IMR-90 (cell line): ENCODE measurements at places on chromosomes 11 and 22. TPM values are rescaled to one million over a fixed set of nuclear protein-coding genes. Genes with fewer than 3 reads are reported as not detected.

DNA sequence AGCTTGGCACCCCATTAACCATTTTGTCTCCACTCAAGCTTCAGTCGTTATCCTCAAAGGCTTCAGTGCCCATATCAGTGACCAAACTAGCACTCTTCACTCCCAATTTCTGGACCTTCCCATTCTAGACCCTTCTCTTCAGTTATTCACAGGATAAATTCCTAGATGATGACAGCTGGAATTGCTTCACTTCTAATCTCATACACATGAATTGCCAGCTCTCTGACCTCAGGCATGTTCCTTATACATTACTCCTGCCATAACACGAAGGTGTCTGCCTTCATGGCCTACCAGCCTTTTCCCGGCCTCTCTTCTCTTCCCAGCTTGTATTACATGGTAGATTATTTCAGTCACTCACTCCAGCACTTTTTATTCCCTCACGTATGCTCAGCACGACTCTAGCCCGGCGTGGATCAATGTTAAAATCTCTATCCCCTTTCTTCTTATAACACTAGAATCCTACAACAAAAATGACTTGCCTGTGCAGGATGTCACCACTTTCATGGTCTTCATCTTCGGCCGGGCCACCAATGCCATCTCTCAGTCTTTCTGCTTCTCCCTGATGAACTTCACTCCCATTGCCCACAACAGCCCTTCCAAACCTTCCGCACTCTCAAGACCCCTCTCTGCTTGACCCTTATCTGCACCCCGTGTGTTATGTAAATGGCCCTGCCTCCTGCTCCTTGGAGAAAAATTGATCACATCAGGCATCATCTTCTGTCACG lies 36.9 kb downstream of the EIF3F start:
- H3K4me3 ChIP-seq, result no peak overlapping the region
- peak; percentile 54 for DNase-seq
- no peaks in the 10 kb centered on the region for H3K27me3 ChIP-seq
- no peak overlapping the region for H3K27ac ChIP-seq
- H3K36me3 ChIP-seq, result no peaks in the 10 kb centered on the region
- H3K4me1 ChIP-seq, result peaks cover 7% of the 10 kb centered on the region

Gene SLC6A5
- not detected in 2 replicates for total RNA-seq

DNA sequence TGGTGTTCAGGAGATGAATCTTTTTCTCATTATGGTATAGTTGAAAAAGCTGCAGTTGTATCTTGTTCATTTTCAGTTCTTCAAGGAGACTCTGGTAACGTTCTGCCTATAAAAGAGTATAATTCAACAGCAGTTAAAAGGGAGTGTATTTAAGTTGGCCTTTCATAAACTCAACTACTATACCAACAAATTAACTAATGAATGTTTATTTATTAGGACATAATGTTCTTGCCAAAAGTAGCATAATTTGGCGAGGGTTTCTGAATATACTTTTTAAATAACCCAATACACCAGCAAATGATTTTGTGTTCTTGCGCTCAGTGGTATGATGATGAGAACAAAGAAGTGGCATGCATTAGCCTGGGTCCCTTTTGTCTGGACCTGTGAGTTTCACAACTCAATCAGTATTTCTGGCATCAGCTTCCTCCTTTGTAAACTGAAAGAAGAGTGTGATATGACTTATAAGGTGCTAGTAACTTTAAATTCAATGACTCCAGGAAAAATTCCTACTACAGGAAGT lies 10.9 kb downstream of the SMC1B start:
- no peaks in the 10 kb centered on the region for H3K4me1 ChIP-seq
- H3K36me3 ChIP-seq, result no peaks in the 10 kb centered on the region
- peaks cover 24% of the 10 kb centered on the region for H3K27me3 ChIP-seq
- no peak overlapping the region for H3K4me3 ChIP-seq
- no peak for DNase-seq

GRCh38 chr11:85989746-85990145 lies 79.1 kb downstream of the PICALM start:
- no peak for DNase-seq
- peaks cover 25% of the 10 kb centered on the region for H3K36me3 ChIP-seq

GRCh38 chr11:27648840-27649239 lies 51.4 kb downstream of the BDNF start:
- H3K36me3 ChIP-seq, result peaks cover 5% of the 10 kb centered on the region; the same call in 1 of the 2 replicates
- no peaks in the 10 kb centered on the region for H3K4me1 ChIP-seq
- no peaks in the 10 kb centered on the region for H3K27me3 ChIP-seq
- H3K4me3 ChIP-seq, result no peak overlapping the region
- no peak overlapping the region for H3K27ac ChIP-seq

GRCh38 chr11:26575946-26576345 lies 3.9 kb upstream of the MUC15 start:
- no peaks in the 10 kb centered on the region for H3K36me3 ChIP-seq
- no peaks in the 10 kb centered on the region for H3K27me3 ChIP-seq
- H3K27ac ChIP-seq, result no peak overlapping the region
- no peaks in the 10 kb centered on the region for H3K4me1 ChIP-seq
- no peak overlapping the region for H3K4me3 ChIP-seq
- DNase-seq, result no peak

Gene LRRC74B
- total RNA-seq, result not detected in 2 replicates

- H3K36me3 ChIP-seq, result no peaks in the 10 kb centered on the region
- no peak overlapping the region for H3K27ac ChIP-seq
- no peaks in the 10 kb centered on the region for H3K4me1 ChIP-seq
Observed at GRCh38 chr22:42332089-42332488, 61.6 kb upstream of the TCF20 start.

Gene RIMBP3C
- 0.28 and 0.36 TPM in 2 replicates for total RNA-seq

Gene CBLIF
- total RNA-seq, result not detected in 2 replicates

- H3K4me3 ChIP-seq, result no peak overlapping the region
- DNase-seq, result no peak
- no peaks in the 10 kb centered on the region for H3K36me3 ChIP-seq
Observed at GRCh38 chr22:22243033-22243680, 1.4 kb upstream of the VPREB1 start.

DNA sequence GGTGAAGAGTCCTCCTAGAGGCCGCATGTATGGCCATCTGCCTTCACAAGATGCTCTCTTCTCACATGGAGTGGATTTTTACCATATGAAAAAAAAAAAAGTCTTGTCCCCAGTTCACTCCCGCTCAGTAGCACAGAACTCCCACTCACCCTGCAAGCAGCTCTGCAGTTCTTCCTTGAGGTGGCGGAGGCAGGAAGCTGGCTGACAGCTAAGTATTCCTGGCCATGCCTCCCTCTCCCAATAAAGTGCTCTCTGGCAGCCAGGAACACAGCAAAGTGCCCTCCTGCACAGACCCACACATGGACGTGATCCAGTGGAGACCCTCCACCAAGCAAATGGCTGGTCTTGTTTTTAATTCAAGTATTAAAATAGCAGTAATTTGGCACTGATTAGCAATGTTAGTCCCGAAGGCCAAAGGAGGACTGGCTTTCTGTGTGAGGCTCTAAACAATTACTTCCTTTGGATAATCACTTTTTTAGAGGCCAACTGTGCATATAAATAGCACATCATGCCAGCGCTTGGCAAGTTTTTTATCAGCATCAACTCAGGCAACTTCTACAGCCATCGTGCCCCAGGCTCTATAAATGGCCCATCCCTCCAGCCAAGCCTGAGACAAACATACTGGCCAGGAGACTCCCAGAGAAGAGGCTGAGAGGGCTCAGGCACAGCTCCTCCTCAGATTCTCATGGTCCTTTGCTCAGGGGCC lies 413.6 kb downstream of the OPCML start:
- H3K36me3 ChIP-seq, result no peaks in the 10 kb centered on the region
- DNase-seq, result no peak
- no peak overlapping the region for H3K27ac ChIP-seq
- no peaks in the 10 kb centered on the region for H3K4me1 ChIP-seq
- H3K27me3 ChIP-seq, result no peaks in the 10 kb centered on the region
